ENCODE measurements at places on chromosomes 3 and 15. TPM values are rescaled to one million over a fixed set of nuclear protein-coding genes. Genes with fewer than 3 reads are reported as not detected.

DNA sequence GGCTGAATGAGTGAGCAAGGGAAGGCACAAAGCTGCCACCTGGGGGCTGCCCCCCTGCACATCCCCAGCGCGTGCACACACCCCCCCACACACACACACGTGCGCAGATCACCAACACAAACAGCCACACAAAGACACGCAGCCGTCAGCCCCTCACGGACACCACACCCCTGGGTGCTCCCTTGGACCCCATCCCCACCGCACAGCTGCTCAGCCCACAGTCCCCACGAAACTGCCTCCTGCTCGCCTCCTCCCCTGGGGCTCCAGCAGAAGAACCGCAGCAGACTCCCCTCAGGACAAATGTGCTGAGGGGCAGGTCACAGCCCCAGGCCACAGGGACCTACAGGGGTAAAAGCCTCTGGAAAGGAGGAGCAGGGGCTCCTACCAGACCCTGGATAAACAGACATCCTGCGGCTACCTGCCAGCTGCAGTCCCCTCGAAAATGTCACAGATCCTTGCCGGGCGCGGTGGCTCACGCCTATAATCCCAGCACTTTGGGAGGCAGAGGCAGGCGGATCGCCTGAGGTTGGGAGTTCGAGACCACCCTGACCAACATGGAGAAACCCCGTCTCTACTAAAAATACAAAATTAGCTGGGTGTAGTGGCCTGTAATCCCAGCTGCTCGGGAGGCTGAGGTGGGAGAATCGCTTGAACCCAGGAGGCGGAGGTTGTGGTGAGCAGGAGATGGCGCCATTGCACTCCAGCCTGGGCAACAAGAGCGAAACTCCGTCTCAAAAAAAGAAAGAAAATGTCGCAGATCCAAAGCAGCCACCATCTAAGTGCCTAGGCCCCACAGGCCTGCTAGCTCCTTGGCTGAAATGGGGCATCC lies 6.5 kb downstream of the TWF2 start:
- DNase-seq: peak; percentile 60

GRCh38 chr3:169633105-169633504 lies 30.4 kb downstream of the MECOM start:
- DNase-seq: no peak

Gene PRRT3
- total RNA-seq: 1.5 TPM

GRCh38 chr3:195197765-195198425 lies 73.1 kb downstream of the XXYLT1 start:
- no peak for DNase-seq

Gene ADAMTS9
- 53.4 TPM for total RNA-seq

- DNase-seq: no peak
Observed at GRCh38 chr3:120649830-120650233, 32.2 kb downstream of the HGD start.

DNA sequence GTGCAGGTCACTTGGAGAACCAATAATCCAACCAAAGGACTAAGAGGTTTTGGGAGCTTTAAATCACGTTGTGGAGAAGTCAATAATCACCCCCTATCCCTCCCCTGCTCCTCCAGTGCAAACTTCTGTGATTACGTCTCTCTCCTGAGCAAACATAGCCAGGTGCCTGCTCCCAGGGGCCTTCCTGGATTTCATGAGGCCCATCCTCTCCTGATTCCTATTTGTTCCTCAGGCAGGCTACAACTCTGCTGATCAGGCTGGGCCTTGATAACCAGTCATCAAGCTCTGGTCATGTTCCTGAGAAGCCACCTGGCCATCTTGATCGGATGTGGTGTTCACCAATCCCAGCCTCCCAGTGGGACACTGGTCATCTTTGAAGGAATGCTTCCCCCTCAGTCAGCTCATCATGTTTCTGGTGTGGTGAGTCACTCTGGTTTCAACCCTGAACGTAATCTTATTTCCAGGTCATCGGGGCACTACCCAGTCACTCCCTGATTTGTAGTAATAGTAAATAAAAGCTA lies 2.9 kb upstream of the ZNF710 start:
- no peak for DNase-seq

DNA sequence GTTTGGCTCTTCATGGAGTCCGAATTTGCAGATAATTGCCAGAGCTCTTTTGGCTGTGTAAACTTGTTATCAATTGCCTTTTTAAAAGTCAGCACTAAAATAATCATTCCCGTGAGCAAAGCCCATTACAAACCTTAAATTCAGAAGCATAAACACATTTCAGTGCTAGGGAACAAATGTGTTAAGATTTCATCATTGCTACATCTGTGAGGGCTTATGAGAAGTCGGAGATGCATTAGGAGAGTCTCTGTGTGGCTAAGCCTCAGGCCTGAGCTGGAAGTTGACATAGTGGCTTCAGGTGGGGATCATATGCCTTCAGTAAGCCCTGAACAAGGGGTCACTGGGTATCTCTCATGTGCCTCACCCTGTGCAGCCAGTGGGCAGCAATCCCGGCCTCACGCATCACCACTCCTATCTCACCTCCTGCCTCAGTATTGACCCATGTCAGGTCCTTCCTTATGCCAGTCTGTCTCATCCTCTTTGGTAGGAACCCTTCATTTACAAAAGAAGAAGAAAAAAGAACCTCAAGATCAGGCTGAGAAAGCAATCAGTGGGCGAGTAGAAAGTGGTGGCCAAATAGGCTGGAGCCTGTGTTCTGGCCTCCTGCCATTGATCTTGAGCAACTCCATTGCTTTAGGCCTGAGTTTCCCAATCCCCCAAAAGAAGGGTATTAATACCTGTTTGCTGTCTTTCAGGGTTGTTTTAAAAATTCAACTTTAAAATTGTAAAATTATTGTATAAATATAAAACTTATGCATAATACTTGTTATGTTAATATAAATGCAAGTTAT lies 233.5 kb downstream of the IL20RB start:
- peak; percentile 28 for DNase-seq

DNA sequence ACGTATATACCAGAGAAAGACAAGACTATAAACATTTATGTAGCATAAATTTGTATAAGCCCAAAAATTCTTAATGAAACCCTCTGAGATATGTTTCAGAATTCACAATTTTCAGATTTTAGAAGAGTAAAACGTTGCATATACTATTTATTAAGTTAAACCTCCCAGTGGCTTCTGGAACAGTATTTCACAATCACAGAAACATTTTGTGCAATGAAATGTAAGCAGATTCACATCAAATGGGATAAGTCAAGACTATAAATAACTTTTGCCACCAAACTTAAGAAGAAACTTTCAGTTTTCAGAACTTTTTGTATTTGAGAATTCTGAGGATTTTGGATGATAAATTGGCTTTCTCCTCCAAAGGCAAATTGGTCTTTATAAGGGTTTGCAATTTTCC lies 9.2 kb downstream of the SLTM start:
- DNase-seq: no peak

DNA sequence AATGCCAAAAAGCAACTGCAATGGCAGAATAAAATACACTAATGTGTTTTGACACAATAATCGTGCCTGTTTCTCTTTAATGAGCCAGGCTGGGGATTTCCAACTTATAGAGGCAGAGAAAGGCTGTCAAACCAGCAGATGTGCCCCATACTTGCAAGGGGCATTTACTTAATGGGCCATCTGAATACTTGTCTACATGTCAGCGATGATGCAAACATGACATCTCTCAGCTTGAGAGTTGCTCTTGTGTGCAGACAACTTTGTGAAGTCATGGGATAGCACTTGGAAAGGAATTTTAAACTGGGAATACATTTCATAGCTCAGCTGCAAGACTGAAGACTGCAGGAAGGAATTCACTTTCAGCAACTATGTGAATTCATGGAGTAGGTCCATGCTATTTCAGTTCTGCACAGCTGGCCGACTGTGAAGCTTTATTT lies 127.4 kb upstream of the ADAMTS9 start:
- no peak for DNase-seq

Gene TIMP4
- total RNA-seq: 15.0 TPM

GRCh38 chr3:45131201-45131600 lies 15.0 kb downstream of the CDCP1 start:
- no peak for DNase-seq

GRCh38 chr3:129835198-129835597 lies 58.3 kb downstream of the TMCC1 start:
- DNase-seq: no peak

Gene EPHA3
- total RNA-seq: 7.9 TPM

Gene UBAP1L
- total RNA-seq: 2.5 TPM

GRCh38 chr15:85691350-85692240 lies 103.1 kb downstream of the KLHL25 start:
- no peak for DNase-seq

- DNase-seq: no peak
Observed at GRCh38 chr15:81483496-81483895, 109.5 kb upstream of the TMC3 start.

DNA sequence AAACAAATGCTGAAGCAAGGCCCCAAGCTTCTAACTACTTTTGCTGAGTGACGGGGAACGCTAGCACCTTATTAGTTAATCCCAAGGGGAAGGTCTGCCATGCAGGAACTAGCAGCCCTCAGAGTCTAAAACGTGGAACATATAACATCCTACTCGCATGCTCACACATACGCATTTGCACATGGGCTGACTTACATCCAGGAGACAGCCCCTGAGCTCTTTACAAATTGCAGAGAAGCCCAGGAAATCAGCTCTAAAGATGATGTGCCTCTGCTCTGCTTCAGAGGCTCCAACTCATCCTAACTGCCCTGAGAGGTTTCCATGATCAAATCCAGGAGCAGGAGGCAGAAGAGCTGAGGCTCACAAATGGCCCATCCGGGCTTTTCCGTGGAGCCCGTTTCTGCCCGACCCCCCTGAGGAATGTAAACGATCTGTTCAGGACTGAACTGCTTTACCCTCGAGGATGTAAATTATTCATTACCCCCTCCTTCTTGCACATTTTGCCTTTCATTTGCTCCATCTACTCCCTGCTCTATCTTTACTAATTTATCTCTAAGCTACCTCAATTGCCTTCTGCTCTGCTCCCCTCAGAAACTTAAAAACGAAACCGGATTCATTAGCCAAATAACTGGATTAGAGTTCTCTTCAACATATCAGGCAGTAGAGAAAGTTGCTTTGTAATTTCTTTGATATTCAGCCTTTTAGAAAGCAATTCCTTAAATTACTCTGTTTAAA lies 141.9 kb upstream of the CCDC54 start:
- peak; percentile 56 for DNase-seq

- no peak for DNase-seq
Observed at GRCh38 chr3:60217156-60217911, 1033.9 kb downstream of the FHIT start.

GRCh38 chr3:83769791-83770663 lies 1188.8 kb upstream of the CADM2 start:
- no peak for DNase-seq

Gene BCL2A1
- 1.1 TPM for total RNA-seq

Gene CPNE9
- total RNA-seq: not detected

- no peak for DNase-seq
Observed at GRCh38 chr15:43789409-43789808, 2.7 kb upstream of the SERF2 start.

DNA sequence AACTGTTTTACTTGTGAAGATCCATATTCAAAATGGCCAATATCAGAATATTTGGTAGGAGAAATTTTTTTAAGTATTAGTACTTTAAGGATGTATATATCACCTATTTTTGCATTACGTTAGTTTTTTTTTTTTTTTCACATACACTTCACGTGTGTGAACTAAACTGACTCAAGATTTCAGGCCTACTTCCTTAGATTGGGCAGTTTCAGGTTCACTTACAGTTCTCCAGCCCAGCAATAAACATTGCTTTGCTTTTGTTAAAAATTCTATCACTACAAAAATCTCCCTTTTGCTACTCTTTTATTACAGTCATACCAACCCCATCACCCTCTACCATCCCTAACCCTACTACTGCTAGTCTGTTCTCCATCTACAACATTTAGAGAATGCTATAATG lies 183.6 kb downstream of the KCNH8 start:
- DNase-seq: no peak

Gene CASR
- not detected for total RNA-seq

DNA sequence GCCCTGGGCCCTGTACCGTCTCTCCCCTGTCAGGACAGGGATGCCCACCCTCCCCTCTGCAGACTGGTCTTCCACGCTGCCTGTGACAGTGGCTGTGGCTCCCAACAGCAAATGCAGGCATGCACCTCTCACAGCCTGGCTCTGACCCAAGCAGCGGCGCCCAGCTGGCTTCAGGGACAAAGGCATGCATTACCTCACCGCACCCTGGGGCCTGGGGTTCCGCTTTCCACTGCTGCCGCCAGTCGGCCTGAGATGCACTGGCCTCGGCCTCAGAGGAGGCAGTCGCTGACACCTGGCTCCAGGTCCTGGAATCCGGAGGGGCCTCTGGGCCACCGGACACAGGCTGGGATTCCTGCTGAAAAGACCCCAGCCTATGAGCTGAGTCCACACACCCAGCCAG lies 70.3 kb downstream of the SCN5A start:
- peak; percentile 92 for DNase-seq

- no peak for DNase-seq
Observed at GRCh38 chr3:88005066-88005465, 53.7 kb downstream of the CGGBP1 start.

DNA sequence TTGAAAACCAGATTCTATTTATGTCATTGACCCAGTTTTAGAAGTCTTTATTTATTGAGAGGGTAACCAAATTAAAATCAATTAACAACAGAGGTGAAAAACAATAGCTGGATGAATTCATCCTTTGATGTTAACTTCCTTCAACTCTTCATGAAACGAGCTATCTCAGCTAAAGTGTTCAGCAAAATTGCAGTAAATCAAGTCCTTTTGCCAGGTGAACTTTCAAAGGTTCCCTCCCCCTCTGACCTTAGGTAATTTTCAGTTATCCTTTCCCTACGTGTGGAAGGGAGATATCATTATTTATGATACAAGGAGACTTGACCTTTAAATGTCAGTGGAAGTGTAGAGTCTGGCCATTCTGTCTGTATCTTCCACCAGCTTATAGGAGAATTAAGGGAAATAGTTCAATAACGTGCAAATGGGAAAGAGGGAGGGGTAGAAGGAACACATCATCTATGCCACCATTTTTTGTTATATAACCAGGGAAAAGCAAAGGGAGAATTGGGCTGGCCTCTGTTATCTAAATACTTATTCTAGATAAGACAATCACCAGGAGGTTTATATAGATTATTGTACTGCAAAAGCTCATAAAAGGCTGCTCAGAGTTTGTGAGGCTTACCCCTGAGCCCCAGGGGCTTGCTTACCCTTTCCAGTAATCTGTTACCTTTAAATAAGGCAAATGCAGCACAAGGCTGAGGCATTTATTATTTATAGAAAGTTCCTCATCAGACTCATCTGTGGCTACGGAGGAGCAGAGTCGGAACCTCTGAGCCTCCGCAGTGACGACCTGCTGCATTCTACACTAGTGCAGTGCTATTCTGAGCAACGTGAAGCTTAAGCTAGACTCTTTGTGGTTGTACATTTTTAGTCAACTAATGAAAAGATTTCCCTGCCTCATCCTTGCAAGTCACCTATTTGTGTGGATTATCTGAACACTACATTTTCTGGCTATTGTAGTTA lies 97.7 kb upstream of the ZBED2 start:
- no peak for DNase-seq

Gene GRAMD2A
- 0.40 TPM for total RNA-seq

All from right cardiac atrium (tissue), 5 donors.